Right renal cortex interstitium (tissue), 3 donors: ENCODE measurements at places on chromosomes 5 and 9.

DNA sequence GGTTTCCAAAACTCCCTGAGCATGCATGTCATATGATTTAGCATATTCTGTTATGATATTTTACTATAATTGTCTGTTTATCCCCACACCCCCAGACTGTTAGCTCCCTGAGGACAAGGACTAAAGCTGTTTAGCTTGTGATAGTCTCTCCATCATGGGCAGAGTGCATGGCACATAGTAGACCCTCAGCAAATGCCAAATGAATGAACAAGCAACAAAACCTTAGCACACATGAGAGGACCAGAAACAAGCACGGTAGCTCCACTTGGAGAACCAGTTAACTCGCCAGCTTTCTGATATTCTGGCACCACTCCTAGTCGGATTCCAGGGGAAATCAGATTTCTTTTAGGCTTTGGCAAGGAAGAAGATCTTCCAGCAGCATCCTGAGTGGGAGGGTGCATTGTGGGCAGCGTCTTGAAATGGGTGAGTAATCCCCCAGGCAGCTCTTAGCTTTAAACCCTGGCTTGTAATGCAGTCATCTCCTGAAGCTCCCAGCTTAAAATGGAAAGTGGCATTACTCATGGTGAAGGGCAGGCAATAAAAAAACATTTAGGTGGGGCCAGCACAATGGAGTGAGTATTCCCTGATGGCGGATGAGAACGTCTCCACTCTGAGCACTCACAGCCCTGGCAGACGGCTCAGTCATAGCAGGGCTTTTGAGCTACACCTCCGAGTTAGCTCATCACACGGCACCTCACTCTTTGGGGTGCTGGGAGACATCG lies 41.1 kb downstream of the FGF1 start:
- DNase-seq = no peak

- no peak for DNase-seq
Observed at GRCh38 chr5:10975945-10976344, 214.9 kb upstream of the DAP start.

DNA sequence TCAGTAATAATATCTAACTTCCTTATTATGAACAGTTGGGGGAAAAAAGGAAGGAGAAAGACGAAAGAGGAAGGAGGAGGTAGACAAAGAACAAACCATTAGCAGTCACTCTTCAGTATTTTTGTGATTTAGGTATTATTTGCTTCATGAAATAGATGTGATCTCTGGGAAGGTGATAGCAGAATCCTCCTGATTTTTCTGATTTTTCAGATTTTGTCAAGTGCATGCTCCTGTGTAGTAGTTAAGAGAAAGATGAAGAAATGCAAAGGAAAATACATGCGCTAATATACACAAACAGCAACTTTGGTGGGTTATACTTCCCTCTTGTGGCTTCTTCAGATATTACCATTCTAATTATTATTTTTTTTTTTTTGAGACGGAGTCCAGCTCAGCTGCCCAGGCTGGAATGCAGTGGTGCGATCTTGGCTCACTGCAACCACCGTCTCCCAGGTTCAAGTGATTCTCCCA lies 31.6 kb downstream of the LMNB1 start:
- DNase-seq = no peak

GRCh38 chr9:4569101-4569500 lies 78.8 kb downstream of the SLC1A1 start:
- no peak for DNase-seq

DNA sequence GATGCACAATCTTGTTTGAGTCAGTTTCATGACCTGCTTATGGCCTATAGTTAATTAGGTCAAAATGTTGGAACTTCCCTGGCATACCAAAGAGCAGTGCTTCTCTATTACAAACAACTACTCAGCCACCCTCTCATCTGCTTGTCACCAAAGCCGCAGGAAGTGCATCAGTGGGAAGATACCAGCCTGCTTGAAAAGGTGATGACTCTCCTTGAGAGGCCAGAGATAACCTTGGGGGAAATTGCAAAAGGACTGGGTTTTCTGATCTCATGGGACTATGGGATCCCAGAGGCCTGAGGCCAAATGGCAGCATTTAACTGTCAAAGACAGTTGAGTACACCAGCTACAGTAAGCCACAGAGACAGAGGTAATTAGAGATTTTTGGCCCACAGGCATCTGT lies 69.9 kb downstream of the C9orf57 start:
- DNase-seq = no peak

DNA sequence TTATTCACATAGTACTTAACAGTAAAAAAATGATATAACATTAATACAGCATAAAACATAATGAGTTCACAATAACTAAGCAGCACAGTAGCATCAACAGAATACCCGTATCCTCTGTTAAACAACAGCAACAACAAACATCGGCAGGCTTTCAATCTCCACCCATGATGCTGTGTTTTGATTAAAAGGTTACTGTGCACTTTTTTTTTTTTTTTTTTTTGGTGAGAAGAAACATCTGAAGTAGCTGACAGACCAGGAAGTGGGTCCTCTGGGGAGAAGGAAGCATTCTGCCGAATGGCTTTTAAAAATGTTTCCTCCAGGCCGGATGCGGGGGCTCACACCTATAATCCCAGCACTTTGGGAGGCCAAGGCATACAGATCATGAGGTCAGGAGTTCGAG lies 282.3 kb downstream of the EPB41L4A start:
- no peak for DNase-seq

GRCh38 chr9:86756576-86757381 lies 190.5 kb downstream of the GAS1 start:
- DNase-seq = no peak

GRCh38 chr9:111187376-111187775 lies 142.6 kb downstream of the OR2K2 start:
- DNase-seq = no peak

- DNase-seq = no peak
Observed at GRCh38 chr5:111722140-111722539, 34.9 kb downstream of the NREP start.

GRCh38 chr5:173035904-173036707 lies 20.0 kb upstream of the CREBRF start:
- DNase-seq = no peak

DNA sequence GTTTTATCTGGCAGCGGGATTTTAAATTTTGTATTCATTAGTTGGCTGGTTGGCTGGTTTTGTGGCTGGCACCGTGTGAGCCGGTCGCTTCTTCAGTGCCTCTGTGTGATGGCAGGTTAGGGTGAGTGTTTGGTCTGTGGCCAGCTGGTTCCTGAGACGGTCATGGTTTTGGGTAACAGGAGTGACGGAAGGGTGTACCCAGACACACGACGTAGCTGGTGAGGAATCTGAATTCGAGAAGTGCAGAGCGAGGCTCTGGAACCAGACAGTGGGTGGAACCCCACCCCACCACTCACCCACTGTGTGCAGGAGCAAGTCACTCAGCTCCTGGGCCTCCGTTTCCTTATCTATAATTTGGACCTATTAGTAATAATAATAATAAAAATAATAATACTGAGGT lies 2.7 kb downstream of the BTNL9 start:
- no peak for DNase-seq

DNA sequence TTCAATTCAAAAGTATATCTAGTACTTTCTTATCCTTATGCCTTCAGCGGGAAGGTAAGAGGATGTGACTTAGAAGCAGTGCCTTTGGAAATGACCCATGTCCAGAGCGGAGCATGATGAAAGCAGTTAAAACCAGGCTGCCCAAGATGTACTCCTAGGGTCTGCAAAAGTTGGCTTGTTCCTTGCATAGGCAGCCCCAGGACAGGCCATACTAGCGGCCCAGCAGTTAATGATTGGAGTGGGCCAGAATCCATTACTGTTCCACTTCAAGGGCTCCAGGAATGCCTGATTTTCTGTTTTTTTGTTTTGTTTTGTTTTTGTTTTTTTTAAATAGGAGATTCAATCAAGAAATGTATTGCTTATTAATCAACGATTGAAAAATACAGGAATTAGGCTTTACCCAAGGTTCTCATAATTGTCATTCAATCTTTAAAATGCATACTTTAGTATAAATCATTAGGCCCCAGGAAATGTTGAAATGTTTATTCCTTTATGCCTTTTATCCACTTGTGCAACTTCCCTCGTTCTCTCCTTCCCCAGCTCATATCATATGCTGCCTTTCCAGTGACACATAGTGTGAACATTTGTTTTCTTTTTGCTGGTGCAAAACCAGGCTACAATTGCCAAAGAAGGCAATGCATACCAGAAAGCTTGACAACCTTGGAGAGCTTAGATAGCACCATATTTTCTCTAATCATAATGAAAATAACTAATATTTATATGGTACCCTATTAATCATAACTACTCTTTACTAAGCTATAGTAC lies 190.8 kb downstream of the ARHGEF28 start:
- DNase-seq = no peak

DNA sequence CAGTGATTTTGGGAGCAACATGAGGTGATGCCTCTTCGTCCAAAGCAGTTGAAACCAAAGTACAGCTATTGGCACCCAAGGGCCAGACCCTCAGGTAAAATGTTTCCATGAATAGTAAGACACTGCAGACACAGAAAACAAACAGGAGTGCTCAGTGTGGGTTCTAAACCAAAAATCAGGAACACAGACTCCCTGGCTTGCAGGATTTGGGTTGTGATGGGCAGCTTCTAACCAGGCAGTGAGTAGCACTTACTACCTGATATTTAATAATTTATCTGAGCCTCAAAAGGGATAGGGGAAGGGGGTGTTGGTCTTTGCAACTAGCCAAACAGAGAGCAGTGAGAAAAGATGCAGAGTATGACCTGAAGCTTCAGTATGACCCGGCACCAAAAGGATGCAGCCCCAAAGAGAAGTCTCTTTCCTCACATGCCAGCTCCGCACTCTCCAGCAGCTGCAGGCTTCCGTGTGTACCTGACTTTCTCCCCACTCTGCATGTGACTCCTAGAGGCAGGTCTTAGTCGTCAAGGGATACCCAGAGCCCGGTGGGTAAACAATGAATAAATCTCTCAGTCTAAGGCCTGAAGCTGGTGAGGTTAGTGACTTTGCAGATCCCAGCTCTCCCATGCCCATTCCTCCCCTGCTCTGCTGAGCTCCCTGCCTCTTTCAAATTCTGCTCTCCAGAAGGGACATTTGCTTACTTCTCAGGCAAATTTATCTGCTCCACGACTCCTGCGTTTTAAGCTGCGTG lies 105.4 kb upstream of the SPOCK1 start:
- DNase-seq = no peak

DNA sequence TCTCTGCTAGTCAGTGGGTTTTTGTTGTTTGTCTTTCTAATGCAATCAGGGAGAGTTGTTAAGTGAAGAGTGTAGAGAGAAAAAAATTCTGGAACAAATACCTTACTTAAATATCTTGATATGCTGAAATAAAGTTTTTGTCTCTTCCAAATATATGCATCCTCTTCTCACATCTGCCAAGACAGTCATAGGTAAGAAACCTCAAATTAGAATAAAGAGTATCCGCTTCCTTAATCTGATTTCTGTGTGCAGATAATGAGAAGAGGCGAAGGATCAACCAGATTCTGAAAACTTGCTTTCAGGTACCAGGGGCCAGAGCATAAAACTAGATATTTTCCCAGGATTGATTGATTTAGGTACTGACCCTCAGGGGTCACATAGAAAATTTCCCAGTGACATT lies 11.3 kb upstream of the IL6ST start:
- DNase-seq = no peak

GRCh38 chr5:168317521-168318147 lies 26.2 kb downstream of the WWC1 start:
- DNase-seq = no peak

- no peak for DNase-seq
Observed at GRCh38 chr9:87382900-87383299, 114.8 kb upstream of the DAPK1 start.

DNA sequence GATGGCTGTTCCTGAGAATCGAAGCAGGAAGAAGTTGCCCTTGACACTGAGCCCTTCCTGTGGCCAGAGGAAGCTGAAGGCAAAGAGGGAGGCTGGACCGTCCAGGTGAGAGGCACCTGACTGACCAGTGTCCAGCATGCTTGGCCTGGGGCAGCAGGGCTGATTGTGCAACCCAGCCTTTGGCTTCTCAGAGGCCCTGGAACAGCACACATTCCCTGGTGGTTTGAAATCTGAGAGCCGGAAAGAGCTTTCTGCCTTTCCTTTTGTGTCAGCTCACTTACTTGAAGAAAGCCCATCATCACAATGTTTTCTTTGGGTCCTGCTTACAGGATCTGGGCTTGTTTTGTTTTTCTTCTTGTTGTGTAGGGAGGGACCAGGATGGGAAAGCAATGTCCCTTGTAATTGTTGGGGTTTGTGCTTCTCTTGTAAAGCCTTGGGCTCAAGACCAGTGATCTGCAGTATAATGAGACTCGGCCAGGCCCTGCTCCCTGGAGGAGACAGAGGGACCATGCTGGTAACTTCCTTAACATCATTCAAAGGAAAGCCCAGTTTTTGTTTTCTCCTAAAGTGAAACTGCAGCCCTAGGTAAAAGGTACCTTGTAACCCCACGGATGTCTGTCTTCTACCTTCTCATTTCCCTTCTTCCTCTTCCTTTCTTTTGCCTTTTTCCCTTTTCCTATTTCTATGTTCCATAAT lies 213.7 kb downstream of the NXNL2 start:
- no peak for DNase-seq

DNA sequence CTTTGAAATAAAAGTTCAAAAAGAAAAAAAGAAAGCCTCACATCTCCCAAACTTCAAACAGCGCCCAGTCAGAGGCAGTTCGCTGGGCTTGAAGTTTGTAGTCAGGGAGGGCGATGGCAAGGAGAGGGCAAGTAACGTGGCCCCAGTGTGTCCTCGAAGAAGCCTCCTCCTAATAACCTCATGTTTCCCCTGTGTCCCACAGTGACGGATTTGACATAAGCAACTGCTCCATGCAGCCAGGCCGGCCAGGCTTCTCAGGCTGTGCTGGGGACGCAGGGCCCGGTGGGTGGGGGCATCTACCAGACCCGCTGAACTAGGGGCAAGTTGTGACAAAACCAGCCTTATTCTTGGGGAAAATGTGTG lies 172.2 kb downstream of the ERCC6L2 start:
- DNase-seq = no peak

GRCh38 chr5:34452170-34452828 lies 203.8 kb upstream of the RAI14 start:
- no peak for DNase-seq

DNA sequence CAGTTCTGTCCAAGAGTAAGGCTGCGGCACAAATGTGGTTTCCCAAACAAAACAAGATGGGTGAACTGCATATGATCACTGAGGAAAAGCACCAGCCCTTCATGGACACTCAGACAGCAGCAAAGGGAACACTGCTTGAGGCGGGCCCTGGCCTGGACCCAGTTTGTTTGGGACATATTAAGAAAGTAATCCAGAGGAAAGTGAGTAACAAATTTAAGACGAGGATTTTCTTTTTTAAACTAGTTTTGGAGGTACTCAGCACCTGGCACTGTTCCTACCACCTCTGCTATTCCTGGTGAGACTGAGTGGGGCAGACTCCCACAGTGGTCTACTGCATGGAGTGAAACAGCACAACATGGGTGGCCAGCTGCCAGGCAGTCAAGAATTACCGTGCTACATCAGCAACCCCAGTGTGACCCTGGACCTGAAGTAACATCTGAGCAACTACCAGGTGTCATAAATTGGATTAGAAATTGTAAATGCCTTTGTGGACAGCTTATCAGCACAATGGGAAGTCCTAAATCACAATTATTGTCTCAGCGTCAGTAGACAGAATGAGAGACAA lies 28.5 kb downstream of the P4HA2 start:
- no peak for DNase-seq
